ENCODE measurements at places on chromosomes 2 and 18. TPM values are rescaled to one million over a fixed set of nuclear protein-coding genes. Genes with fewer than 3 reads are reported as not detected.

- peak; percentile 54 for DNase-seq
These were observed 1.4 kb upstream of the LAPTM4A start for GRCh38 chr2:20052861-20053281.

DNA sequence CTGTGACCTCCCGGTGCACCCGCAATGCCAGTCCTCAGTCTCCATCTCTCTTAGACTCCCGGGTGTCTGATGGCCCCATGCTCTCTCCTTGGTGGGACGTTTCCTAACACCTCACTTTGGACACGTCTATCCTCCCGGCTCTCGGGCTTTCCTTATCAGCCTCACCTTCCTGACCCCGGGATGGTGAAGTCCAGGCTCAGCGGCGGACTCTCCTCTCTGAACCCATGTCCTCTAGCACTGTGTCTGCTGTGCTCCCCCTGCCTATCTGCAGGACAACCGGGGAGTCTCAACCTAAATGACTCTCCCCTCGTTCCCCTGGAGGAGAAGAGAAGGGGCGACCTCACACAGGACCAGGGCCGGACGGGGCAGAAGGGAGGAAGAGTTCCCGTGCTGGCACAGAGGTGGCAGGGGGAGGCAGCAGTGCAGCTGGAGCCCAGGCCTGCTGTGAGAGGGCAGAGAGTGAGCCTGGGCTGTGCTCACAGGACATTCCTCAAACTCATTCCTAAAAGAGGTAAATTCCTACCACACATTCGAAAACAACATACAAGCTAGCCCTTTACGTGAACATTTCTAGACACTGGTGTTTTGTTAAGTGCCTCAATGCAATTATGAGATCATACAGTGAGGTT lies 41.9 kb downstream of the MBP start:
- DNase-seq, result no peak

DNA sequence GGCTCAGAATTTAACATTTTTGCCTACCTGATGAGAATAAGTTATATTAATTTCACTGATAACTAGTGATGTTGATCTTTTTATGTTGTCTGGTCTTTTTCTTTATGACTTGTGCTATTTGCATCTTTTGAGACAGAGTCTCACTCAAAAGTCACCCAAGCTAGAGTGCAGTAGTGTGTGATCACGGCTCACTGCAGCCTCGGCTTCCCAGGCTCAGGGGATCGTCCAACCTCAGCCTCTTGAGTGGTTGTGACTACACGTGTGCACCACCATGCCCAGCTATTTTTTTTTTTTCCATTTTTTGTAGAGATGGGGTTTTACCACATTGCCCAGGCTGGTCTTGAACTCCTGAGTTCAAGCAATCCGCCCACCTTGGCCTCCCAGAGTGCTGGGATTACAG lies 7.5 kb downstream of the SMCHD1 start:
- DNase-seq, result no peak

GRCh38 chr18:70290482-70291294 lies 1.8 kb downstream of the SOCS6 start:
- no peak for DNase-seq

GRCh38 chr18:48162956-48163737 lies 232.7 kb upstream of the SMAD2 start:
- DNase-seq, result peak; percentile 13

DNA sequence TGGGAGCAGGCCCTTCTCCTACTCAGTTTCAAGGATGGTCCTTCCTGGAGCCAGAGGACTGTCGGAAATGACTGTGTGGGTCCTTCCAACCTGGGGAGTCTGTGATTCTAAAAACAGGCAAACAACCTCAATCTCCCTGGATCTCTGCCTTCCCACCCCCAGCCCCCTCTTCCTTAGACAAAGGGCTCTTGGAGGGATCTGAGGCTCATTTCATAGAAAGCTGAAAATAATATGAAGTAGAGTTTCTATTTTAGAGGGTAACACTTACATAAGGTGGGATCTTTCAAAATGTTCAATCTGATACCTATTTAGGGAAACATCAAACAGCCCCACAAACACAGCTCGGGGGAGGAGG lies 69.4 kb downstream of the RHOB start:
- no peak for DNase-seq

DNA sequence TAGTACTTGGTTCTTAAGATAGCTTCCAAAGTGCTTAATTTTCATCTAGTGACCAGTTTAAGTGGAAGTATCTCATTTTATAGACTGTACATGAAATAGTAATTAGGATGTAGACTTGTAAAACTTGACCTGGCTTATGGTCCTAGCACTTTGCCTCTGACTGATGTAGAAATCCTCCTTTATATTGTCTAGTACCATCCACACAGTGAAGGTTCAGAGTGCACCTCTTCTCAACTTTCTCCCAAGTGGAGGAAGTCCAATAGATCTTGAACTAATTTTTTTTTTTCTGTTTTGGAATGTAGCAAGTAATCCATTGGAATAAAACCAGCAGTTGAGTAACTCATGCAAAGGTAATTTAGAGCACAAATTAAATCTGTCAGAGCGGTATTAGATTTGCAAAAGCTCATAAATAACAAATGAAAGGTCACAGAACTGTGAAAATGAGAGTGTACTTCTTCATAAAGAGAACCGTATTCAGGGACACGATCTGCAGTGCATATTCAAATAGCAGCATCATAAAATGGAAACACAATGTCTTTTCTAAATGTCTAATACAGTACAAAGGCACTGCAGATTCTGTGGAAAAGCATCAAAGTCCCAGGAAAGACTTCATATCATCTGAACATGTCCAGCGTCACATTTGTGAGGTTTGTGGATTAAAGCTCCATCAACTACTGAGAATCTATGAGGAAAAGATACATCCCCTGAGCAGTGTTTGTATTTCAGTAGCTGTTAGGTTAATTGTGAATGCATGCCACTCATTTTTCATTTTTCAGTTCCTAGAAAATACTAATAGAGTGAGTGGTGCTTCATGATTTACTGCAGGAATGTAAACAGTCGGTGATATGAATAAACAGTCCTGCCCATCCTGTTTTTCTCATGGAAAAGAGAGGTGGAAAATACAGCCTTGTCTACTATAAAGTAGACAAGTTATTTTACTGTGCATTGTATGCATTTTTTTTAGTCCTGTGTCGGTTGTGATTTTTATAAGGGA lies 100.7 kb downstream of the LYPD6 start:
- no peak for DNase-seq

DNA sequence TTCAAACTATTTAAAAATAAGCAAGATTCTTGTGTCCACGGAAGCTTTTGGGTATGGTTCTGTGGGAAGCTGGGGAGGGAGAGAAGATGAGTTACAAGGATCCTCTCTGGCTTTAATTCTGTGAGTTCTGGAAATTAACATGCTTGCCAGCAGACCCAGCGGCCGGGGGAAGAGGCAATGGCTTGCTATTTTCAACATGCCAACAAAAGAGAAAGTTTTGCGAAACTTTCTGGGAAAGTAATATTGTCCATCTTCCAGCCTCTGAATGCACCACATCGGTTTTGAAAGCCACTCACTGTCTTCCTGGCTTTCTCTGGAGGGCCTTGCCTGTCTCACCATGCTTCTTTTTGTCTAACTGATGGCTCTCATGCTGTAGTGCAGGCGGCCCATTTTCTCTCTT lies 85.7 kb downstream of the EN1 start:
- no peak for DNase-seq

- no peak for DNase-seq
These were observed 9.0 kb downstream of the GBX2 start for GRCh38 chr2:236158969-236159777.

DNA sequence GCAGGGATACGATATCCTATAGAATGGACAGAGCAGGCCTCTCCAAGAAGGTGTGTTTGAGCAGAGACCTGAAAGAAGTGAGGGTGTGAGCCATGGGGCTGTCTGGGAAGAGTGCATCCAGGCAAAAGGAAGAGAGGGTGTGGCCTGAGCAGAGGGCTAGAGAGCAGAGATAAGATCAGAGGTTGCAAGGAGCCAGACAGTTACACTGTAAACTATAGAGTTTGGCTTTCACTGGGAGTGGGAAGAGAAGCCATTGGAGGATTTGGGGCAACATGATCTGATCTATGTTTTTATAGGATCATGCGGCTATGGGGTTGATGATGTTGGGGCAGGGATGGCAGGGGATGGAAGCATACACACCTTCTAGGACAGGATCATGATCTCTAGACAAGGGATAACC lies 124.1 kb upstream of the MAP3K20 start:
- DNase-seq, result no peak

- DNase-seq, result no peak
These were observed 105.1 kb downstream of the TTC27 start for GRCh38 chr2:32732912-32733472.

GRCh38 chr2:14826518-14826917 lies 194.0 kb downstream of the LRATD1 start:
- no peak for DNase-seq

DNA sequence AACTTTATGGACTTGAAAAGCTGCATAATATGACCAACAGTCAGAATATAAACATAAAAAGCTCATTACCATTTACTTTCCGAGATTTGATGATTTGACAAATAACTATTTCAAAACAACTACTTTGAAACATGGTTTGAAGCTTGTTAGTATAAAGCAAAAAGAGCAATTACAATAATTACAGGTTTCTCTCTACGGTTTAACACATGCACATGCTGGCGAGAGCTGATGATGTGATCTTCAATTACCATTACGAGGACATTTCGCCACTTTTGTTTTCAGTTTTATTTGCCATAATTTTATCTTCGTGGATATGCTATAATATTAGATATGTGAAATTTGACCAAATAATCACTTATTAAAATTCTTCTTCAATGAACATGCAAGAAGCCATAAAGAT lies 270.1 kb downstream of the TCF4 start:
- no peak for DNase-seq

DNA sequence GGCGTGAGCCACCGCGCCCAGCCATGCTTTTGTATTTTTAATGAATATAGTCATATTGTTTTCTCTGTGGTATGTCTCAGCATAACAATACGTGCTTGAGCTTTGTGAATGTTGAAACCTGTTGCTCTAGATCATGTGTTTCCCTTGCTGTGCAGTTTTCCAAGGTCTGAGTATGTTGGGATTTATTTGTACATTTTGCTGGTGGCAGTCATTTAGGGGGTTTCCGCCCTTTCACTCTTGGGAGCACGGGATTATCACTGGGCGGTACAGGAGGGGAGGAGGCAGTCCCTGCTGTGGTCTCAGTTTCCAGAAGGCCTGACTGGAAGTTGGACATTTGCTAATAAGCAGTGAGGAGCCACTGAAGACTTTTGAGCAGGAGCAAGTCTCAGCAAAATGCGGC lies 24.9 kb upstream of the CATIP start:
- DNase-seq, result no peak

DNA sequence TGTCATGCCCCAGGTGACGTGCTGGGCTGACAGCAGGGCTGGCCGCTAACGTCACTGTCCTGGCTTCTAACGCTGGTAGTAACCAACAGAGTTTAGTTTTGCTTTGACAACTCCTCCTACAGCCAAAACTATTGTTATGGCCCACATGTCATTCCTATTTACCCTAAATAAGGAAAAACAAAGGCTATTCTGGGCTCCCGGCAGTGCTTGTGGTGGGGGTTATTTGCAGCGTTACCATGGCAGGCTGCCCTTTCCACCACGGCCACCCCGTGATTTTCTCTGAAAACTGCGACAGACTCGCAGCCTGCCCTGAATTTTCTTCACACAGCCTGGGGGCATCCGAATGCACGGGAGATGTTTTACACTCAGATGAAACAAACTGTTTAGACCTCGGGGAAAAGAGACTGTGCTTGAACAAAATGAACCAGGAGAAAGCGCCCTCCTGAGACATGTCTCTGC lies 115.2 kb downstream of the FAM210A start:
- peak; percentile 78 for DNase-seq

DNA sequence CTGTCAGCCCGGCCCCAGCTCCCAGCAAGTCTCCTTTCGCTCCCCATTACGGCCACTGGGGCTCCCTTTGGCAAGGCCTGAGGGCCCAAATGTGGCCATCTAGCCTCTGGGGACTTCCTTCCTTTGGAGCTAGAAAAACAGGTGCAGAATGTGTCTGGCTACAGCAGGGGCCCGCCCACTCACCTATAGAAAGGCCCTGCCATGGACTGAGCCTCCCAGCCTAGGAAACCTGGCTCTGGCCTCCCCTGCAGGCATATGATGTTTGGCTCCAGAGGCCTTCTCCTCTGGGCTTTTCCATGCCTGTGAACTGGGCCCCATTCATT lies 55.3 kb upstream of the ALPP start:
- no peak for DNase-seq

GRCh38 chr18:30248056-30248455 lies 794.5 kb downstream of the DSC3 start:
- no peak for DNase-seq

DNA sequence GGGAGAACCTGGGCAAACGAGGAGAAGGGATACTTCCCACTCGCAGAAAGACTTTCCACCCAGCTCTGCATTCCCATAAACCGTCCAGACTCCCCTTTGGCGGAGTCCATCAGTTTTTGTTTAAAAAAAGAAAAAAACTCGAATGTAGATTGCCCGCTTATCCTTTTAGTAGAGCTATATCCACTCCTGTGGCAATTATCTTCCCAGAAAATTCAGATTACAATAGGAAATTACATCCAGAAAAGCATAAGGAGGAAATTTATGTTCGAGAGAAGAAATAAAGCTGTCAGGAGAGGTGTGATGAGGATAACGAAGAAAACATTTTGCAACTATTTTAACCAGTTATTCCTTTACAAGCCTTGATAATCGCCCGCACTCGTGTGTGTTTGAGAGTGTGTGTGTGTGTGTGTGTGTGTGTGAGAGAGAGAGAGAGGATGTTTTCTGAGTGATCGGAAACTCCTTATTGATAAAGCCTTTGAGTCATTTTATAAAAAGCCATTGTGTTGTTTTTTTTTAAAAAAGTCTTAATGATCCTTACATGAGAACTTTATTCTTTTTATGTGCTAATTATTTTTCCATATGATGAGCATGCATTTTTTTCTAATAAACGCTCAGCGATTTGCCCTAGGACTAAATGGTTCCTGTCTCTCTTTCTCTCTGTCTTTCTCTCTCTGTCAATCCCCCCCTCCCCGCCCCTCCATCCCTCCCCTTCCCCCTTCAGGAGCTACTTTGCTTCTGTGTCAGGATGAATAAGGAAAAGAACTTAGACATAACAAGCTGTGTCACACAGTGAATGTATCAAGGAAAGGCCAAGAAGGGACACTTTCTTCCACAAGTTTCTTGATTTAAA lies 1.1 kb upstream of the PPP3R1 start:
- no peak for DNase-seq

DNA sequence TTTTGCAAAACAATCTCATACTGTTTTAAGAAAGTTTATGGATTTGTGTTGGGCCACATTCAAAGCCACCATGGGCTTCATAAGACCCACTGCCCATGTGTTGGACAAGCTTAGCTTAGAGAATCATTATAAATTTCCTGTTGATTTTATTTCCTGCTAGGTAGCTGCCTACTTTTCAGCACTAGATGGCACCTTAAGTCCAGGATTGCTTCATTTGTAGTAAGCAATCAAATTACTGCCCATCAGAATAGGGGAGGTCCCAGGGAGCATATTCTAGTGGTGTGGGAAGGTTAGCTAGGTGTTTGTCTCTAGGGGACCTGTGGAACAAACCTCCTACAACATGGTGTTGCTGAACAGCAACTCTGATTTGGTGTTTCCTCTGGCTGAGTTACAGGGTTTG lies 11.0 kb upstream of the DCDC2C start:
- no peak for DNase-seq

GRCh38 chr2:149901231-149901859 lies 313.8 kb upstream of the MMADHC start:
- no peak for DNase-seq

RAMP1 gene
- 10.8 TPM for polyA plus RNA-seq

GAREM1 gene
- polyA plus RNA-seq, result 15.9 TPM

PLEKHH2 gene
- polyA plus RNA-seq, result 363 TPM

ZNF396 gene
- polyA plus RNA-seq, result 3.3 TPM

STPG4 gene
- 0.18 TPM for polyA plus RNA-seq

ASB3 gene
- polyA plus RNA-seq, result 35.5 TPM

LGALSL gene
- 87.2 TPM for polyA plus RNA-seq

POLE4 gene
- polyA plus RNA-seq, result 45.0 TPM

STEAP3 gene
- 3.0 TPM for polyA plus RNA-seq
